Osteoblast (primary cell): ENCODE measurements at places on chromosomes 11 and 22. TPM values are rescaled to one million over a fixed set of nuclear protein-coding genes. Genes with fewer than 3 reads are reported as not detected.
A peak's percentile ranks its signal among the peaks of the same experiment; 100 is the strongest.

GRCh38 chr11:64893194-64894069 is 15.0 kb upstream of the EHD1 start:
- DNase-seq = no peak

Gene SLC5A1
- total RNA-seq = not detected in 2 replicates

DNA sequence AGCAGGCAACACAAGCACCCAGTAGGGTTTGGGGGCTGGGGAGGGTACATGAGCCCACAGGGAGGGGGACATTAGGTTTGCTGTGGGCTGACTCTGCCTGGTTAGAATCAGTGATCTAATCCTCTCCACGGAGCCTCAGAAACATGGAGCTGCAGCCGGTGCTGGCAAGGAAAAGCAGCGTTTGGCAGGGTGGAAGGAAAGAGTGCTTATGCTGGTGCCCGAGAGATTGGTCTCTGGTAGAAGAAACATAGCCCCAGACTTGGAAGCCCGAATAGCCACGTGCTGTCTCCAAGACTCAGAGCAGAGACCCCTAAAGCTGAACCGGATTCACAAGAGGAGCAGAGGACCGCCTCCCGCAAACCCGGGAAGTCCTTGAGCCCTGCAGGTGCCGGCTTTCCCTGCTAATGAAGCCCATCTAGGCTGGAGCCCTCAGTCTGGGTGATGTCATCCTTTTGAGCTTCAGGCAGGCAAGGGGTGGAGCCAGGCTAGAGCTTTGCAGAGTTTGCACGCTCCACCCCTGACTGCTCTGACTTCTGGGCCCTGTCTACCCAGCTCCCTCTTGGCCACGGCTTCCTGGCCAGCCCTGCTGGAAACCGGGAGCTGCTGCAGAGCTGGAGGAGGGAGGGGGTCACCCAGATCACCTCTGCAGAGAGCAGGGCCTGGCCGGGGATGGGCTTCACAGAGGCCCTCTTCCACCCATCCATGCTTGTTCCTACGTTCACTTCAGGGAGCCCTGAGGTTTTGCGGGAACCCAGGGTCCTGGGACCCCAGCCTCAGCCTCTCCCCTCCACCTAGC is 35.0 kb upstream of the JAM3 start:
- DNase-seq = peak; percentile 99

DNA sequence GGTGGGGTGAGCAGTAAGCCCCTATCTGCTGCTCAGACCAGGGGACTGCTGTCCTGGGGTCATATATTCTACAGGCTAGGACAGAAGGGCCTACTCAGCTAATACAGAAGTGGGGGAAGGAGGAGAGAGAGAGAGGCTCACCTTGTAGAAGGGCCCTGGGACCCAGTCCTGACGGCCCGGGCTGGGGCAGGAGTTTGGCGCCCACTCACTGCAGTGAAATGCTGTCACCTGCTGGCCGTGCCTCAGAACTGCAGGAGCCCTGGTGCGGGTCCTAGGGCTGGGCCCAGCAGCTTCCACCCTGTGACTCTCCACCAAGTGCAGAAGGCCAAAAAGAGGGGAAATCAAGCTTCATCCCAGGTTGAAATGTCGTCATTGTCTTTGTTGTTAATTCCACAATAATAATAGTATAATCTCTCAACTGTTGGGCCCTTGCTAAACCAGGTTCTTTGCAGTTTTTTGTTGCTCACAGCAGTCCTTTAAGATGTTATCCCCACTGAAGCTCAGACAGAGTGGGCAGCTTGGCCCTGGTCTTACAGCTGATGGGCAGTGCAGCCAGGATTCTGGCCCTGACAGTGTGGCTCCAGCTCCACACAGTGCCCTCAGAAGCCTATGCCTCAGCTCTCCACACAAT is 29.6 kb downstream of the TRIM29 start:
- peak; percentile 99 for DNase-seq

DNA sequence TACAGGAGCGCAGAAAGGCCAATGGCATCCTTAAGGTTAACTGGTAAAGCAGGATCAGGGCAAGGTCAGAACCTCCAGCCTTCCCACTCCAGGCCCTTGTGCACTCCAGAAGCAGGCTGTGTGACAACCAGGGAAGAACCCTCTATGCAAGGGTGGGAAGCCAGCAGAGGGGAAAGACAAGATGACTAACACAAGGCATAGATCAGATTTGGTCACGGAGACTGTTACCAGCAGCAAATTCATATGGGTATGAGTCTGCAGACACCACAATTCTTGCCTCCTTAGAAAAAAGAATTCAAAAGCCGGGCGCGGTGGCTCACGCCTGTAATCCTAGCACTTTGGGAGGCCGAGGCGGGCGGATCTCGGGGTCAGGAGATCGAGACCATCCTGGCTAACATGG is 39.8 kb upstream of the MTNR1B start:
- no peak for DNase-seq

DNA sequence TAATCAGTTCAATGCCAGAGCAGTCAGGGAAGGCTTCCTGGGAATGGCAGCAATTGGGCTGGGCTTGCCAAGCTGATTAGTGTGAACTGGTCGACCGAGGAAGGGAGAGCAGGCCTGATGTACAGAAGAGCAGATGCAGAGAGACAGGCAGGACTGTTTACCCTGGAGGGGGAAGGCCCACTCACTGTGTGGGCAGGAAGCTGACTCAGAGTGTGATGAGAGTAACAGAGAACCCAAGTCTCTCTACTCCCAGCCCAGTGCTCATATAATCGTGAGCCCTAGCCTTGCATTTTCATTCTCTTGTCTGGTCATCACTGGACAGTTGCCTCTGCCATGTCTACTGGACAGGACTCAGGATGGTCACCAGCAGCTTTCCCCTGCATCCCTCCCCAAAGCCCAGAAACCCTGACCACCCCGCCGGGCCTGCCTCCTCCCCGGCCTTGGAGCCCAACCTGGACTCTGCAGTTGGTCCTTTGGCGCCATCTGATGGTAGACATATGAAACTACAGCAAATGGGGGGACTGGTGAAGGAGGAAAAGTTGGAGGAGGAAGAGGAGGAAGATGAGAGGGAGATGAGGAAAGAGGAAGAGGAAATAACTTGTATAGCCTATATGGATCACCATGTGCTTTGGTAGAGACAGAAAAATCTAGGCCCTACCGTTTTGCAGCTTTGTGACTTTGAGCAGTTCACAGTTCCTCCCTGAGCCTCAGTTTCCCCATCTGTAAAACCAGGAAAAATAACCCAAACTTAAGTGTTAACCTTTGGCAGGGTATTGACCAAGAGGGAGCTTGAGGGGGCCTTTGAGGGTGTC is 43.4 kb upstream of the PRDM11 start:
- DNase-seq = peak; percentile 95

Gene NUP98
- 114 and 119 TPM in 2 replicates for total RNA-seq

DNA sequence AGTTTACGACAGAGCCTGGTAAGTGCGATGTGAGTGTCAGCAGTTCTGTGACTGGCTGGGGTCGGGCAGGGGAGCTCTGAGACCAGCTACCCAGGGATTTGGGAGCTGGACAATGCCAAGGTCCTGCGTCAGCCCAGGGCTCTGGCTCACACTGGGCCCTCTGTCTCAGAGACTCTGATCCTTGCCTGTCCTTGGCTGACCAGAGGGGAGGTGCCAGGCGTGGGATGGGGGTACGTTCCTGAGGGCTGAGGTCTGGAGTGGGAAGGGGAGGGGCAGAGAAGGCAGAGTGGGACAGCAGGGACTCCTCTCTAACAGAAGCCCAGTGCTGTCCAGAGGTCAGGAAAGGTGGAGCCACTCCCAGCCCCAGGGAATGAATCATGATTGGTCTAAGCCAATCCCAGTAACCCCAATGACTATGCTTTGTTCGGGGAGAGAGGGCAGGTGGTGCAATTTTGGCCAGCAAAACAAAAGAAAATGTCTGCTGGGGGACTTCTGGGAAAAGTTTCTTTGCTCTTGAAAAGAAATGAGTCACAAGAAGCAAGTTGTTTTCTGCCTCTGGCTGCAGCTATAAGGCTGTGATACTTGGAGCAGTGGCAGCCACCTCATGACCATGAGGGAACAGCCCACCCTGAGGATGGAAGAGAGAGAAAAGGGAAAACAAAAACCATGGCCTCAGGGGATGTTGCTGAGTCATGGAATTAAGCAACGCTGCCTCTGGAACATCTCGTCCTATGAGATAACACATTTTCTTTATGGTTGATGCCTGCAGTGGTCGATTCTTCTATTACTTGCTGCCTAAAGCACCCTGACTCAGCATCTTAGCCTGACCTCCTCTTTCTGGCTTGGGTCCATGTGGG is 108.3 kb downstream of the CHST1 start:
- peak; percentile 87 for DNase-seq

Gene SMC1B
- not detected in 2 replicates for total RNA-seq

Gene PHF21B
- not detected in 2 replicates for total RNA-seq

Gene CEP126
- 3.6 and 4.1 TPM in 2 replicates for total RNA-seq

DNA sequence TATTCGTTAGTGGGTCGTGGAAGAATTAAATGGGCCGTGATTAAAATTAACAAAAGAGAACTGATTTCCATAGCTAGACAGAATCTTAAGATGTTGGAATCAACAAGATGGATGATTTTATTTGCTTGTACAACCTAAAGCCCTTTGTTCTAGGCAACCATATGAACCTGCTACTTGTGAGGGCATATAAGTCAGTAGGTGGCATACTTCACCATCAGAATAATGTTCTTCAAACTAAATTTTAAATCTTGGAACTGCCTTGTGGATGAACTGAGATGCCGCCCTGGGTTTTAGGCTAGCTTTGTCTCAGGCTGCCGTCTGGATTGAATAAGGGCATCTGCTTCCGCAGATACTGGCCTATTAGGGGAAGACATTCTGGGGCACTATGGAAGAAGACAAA is 40.9 kb downstream of the CSRP3 start:
- no peak for DNase-seq

Gene DDTL
- total RNA-seq = 1.8 TPM in 2 replicates

- no peak for DNase-seq
Observed at GRCh38 chr11:58845386-58845785, 882 bp upstream of the GLYATL2 start.

Gene GRM5
- not detected in 2 replicates for total RNA-seq

- DNase-seq = peak; percentile 81
Observed at GRCh38 chr11:69889400-69890318, 70.4 kb upstream of the FGF3 start.

Gene RIMBP3C
- total RNA-seq = 0.29 and 0.36 TPM in 2 replicates

- DNase-seq = no peak
Observed at GRCh38 chr11:20912922-20913512, 243.6 kb downstream of the NELL1 start.

Gene HEPHL1
- total RNA-seq = not detected in 2 replicates

DNA sequence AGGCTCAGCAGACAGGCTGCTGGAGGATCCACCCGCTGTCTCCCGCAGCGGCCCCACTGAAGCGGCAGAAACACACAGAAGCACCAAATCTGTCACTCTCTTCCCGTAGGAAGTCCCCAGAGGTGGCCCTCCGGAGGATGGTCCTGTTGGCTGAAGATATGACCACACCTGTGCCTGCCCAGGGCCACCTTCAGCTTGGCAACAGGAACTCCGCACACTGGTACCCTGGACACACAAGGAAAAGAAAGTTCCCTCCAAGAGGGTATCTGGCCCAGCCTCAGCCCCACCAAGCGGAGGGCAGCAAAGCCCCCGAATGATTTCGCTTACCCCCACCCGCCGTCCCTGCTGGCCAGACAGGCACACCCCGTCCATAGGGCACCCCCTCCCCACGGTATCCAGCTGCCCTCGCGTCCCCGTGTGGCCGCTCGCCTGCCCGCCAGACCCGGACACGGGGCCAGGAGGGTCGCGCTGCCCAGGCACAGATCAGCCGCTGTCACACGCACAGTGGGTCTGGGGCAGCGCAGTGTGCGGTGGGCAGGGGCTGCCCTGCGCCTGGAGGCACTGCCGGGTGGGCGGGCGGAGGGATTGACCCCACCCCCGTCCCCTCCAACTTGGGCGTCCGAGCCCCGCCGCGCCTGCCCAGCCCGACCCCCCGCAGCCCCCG is 7.0 kb downstream of the RASSF7 start:
- no peak for DNase-seq

GRCh38 chr11:126647735-126648134 is 292.2 kb downstream of the ST3GAL4 start:
- DNase-seq = peak; percentile 89

Gene TSGA10IP
- not detected in 2 replicates for total RNA-seq

DNA sequence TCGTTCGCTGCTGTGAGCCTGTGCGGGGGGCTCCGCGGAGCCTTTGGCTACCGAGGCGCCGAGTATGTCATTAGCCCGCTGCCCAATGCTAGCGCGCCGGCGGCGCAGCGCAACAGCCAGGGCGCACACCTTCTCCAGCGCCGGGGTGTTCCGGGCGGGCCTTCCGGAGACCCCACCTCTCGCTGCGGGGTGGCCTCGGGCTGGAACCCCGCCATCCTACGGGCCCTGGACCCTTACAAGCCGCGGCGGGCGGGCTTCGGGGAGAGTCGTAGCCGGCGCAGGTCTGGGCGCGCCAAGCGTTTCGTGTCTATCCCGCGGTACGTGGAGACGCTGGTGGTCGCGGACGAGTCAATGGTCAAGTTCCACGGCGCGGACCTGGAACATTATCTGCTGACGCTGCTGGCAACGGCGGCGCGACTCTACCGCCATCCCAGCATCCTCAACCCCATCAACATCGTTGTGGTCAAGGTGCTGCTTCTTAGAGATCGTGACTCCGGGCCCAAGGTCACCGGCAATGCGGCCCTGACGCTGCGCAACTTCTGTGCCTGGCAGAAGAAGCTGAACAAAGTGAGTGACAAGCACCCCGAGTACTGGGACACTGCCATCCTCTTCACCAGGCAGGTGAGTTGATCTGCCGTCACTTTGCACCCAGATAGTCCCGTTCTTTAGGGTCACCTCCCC is 1.0 kb downstream of the ADAMTS15 start:
- DNase-seq = peak; percentile 82

DNA sequence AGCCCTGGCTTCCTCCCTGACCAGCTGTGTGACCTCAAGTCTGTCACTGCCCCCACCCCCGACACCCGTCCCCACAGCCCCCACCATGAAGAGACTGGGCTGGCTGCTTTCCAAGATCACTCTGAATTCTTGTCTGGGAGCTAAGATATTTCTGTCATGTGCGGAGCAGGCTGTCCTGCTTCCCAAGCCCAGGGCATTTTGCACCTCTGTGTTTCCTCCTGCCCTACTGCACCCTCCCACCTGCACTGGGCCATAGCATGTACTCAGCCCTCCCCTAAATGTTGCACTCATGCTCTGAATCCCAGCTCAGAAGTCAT is 30.3 kb upstream of the MYEOV start:
- no peak for DNase-seq

GRCh38 chr11:106176817-106177216 is 99.4 kb downstream of the AASDHPPT start:
- DNase-seq = no peak
